ENCODE measurements at places on chromosomes 1 and 21. TPM values are rescaled to one million over a fixed set of nuclear protein-coding genes. Genes with fewer than 3 reads are reported as not detected.

Gene NDUFV3
- polyA plus RNA-seq = 37.3 TPM

Gene OMA1
- 8.2 TPM for polyA plus RNA-seq

Gene EPHX1
- 118 TPM for polyA plus RNA-seq

Gene EIF2D
- polyA plus RNA-seq = 21.4 TPM

Gene OR2T1
- not detected for polyA plus RNA-seq

Gene PKP1
- polyA plus RNA-seq = 2.4 TPM

Gene YOD1
- 5.6 TPM for polyA plus RNA-seq

Gene TTC22
- 0.03 TPM for polyA plus RNA-seq

Gene ARPC5
- 31.8 TPM for polyA plus RNA-seq

Gene SV2A
- polyA plus RNA-seq = 0.19 TPM

Gene P3H1
- 5.1 TPM for polyA plus RNA-seq

Gene ELF3
- polyA plus RNA-seq = 0.21 TPM

Gene SPRR1A
- not detected for polyA plus RNA-seq

Gene WNT2B
- 0.18 TPM for polyA plus RNA-seq

Gene GJA8
- not detected for polyA plus RNA-seq

Gene OR2T35
- not detected for polyA plus RNA-seq

Gene ZSCAN20
- 0.75 TPM for polyA plus RNA-seq

Gene RNF220
- 75.5 TPM for polyA plus RNA-seq

Gene FAM177B
- 0.08 TPM for polyA plus RNA-seq

Gene DLGAP3
- polyA plus RNA-seq = 0.08 TPM

Gene KRTAP7-1
- polyA plus RNA-seq = not detected

Gene LCE1E
- not detected for polyA plus RNA-seq

Gene HSD3B1
- polyA plus RNA-seq = not detected

Gene PCAT6
- 0.28 TPM for polyA plus RNA-seq

Gene OR2T2
- not detected for polyA plus RNA-seq

Gene AQP10
- polyA plus RNA-seq = not detected

Gene CELA2A
- not detected for polyA plus RNA-seq

Gene SRM
- polyA plus RNA-seq = 163 TPM

Gene ASCL5
- polyA plus RNA-seq = not detected

Gene ADCY10
- 0.10 TPM for polyA plus RNA-seq

Gene ATP1B1
- polyA plus RNA-seq = 228 TPM

Gene SH2D1B
- polyA plus RNA-seq = 2.9 TPM

All from psoas muscle (tissue), 8 donors.